ENCODE measurements at places on chromosomes 7 and 10.

DNA sequence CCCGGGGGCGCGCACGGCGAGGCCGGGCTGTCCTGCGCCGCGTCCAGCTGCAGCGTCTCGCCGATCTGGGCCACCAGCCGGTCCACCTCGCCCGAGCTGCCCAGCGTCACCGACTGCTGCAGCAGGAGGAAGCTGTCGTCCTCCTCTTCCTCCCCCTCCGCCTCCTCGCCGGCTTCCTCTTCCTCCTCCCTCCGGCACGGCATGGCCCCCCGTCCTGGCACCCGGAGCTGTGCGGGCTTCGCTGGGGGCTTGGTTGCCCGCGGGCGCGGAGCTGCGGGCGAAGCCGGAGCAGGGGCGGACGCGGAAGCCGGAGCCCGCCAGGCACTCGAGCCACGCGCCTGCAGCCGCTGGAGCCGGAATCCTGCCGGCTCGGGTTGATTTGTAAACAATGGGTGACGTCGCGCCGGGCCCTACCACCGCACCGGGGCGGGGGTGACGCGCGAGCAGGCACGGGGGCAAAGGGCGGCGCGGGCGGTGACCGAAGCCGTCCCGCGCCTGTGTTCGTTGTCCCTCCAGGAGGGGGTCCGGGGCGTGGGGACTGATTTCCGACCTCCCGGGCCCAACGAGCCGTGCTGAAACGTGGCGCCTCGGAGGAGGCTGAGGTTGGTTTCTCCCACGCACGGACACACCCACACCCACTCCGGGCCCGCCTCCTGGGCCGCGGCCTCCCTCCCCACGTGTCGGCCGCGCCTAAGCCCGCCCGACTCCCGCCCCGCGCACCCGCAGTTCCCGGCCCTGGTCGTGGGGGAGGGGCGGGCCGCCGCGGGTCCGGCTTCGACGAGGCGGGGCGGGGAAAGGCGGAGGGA, at the start of gene FRAT2:
TSS of gene FRAT2 (minus strand) at position 360 of the 806 bp plus-strand sequence. CDS start at position 203, 157 bp downstream.
- DNase-seq: peak; percentile 90

GRCh38 chr7:124497176-124497575, 268.4 kb downstream of the GPR37 start:
- DNase-seq: no peak

DNA sequence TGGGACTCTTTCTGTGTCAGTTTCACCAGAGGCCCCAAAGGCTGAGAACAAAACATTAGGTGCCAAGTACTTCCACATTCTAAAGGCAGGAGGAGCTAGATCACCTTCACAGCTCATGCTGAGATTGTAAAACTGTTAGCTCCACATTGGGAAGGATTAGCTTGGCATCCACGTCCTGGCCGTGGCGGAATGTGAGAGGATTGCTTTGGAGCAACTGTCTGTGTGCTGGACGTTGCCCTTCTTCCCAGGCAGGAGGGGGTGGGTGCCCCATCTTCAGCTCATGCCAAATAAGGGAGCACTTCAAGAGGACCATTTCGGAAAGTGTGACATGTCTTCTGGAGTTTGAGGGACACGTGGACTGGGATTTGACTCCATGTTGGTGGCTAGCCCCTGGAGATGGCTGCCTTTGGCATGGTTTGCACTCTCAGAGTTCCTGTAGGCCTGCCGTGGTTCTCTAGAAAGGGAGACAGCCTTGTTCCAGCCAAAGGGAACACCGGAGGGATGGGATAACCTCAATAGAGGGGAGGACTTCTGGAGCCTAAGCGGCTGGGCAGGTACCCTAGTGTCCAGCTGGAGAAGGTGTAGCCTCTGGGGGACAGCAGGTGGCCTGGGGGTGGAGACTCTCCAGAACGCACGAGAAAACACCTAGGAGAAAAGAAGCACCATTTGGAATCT, 19.9 kb upstream of the FMC1 start:
- no peak for DNase-seq

- no peak for DNase-seq
Measured at GRCh38 chr7:48111596-48111995, 22.5 kb downstream of the UPP1 start.

DNA sequence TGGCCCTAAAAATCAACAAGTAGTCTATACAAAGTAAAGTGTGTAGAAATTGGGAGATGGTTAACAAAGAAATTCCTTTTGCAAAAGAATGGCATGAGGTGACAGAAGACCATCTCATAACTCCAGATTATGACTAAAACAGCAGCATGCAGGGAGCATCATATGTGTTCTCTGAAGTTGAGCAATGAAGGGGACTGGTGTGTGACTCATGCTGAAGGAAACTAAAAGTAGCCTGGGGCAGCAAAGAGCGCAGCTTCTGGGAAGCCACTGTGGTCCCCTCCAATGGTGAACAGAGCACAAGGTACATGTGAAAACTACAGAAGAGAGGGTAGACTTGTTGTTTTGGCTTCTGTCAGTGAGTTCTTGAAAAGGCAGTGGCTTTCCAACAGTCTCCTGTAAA, 133.4 kb downstream of the MACC1 start:
- no peak for DNase-seq

- DNase-seq: no peak
Measured at GRCh38 chr10:17428351-17429097, 25.9 kb downstream of the ST8SIA6 start.

All from activated B cell treated with CpG ODN at 0.5 μM for 24 hours (primary cell).